ENCODE measurements at places on chromosomes 1 and 21.

DNA sequence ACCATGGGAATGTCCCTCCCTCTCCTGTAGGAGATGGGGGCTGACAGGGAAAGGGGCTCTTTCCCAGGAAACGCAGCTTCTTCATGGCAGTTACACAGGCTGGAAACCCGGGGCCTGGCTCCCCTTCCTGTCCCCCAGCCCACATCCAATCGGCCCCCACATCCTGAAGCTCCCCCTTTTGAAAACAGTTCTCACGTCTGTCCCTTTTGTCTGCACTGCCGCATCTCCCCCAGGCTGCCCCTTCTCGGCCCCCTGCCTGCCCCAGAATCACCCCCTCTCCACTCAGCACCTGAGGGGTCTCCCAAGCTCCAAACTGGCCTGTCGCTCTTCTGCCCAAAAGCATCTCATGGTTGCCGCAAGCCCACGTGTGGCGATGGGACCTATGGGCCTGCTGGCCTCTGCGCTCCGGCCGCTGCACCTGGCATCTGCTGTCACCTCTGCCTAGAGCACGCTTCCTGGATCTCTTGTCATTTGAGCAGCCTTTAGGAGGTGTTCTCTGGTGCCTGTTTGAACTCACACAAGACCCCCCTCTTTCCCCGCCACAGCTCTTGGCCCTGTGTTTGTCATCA is 867 bp downstream of the SLC1A7 start:
- DNase-seq, result no peak

- DNase-seq, result no peak
Observed at GRCh38 chr1:32071758-32072621, 749 bp upstream of the TMEM39B start.

DNA sequence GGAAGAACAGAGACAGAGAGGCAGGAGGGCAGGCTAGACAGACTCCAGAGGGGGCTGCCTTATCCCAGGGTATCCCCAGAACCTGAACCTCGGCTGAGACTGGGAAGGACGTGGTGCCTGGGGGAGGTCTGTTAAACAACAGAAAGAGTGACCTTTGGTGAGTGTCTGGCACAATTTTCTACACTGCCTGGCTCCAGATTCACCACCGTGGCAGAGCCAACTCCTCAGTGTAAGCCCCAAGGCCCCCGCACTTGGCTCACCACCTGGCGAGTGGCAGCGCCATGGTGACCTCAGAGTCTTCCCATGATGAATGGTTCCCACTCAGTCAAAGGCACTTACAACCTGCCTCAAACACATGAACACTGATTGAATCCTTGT is 6.5 kb downstream of the RD3 start:
- DNase-seq, result no peak

DNA sequence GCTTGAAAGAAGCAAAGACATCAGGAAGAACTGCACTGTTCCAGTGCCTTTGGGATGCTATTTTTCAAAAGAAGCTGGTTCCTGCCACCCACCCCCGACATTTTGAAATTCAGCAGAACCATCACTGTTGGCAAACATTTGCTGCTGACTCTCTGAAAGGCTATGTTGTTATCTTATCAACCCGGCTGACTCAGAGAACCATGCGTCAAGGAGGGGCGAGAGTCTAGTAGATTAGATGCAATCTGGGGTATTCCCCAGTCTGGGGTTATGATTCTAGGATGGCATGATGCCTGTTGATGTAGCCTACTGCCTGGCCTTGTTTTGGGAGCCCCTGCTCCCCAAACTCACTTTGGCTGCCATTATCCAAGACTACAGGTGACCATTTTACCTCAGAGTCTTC is 267.8 kb upstream of the RUNX1 start:
- DNase-seq, result no peak

GRCh38 chr1:32337855-32338636 is 2.0 kb upstream of the MARCKSL1 start:
- no peak for DNase-seq

- no peak for DNase-seq
Observed at GRCh38 chr1:203040513-203041275, 14.4 kb downstream of the PPFIA4 start.

GRCh38 chr1:93608187-93609109 is 73.2 kb downstream of the BCAR3 start:
- no peak for DNase-seq

DNA sequence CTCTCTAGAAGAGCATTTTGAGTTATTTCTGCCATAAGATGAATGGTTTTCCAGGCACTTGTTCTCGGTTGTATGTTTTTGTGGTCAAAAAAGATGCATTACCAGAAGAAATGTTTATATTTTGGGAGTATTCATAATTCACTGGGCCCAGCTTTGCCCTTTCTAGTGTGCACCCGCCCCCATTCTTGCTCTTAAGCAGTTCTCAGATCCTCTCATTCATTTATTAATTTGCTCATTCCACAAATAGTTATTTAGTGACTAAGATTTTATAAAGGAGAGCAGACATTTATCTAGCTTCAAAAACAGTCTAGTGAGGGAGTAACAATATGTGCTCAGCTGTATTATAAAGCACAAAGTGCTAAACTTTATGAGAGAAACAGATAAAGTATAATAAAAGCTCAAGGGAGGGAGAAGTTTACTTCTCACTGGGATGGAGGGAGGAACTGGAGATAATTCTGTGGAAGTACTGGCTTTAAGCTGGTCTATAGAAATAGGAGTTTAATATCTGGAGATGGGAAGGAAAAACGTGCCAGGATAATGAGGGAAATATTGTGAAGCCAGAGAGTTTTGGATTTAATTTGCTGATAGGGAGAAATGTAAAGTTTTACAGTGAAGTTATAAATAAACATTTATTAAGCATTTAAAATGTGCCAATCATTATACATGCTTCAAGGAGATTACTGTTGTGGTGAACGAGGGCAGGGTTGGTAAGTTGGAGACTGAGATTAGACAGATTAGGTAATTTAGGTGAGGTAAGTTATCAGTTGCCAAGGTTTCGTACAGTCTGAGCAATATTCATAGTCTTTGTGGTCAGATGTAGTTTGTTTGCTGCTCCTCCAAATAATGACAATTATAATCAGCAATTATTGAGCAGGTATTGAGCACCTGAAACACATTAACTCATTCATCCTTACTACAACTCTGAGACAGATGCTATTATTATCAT is 9.1 kb upstream of the MACF1 start:
- no peak for DNase-seq

DNA sequence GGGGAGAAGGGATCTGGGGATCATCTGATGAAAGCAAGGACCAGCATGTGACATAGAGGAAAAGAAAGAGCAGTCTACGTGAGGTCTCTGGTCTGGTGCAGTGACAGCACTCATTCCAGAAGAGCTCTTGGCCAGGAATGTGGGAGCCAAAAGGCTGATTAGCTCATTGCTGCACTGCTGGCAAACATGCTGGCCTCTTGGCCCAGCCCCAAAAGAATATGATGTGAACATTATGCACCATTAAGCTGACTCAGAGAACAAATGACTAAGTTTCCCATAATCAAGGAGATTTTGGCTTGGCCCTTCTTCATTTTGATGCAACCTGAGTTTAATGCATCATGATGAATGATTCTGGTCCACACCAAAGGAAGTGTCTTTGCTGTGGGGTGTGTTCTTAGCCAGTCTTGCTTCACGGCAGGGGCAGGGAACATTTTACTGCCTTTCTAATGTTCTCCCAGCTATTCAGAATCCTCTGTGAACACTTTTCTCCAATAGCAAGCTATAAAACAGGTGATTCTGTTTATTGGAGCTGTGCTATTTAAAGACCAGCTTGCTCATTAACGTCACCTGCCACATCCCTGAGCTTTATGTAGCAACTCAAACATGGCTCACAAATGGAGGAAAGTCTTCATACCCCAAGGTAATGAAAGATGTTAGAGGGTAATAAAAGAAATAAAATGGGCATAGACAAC is 55.1 kb downstream of the PCBP3 start:
- DNase-seq, result no peak

DNA sequence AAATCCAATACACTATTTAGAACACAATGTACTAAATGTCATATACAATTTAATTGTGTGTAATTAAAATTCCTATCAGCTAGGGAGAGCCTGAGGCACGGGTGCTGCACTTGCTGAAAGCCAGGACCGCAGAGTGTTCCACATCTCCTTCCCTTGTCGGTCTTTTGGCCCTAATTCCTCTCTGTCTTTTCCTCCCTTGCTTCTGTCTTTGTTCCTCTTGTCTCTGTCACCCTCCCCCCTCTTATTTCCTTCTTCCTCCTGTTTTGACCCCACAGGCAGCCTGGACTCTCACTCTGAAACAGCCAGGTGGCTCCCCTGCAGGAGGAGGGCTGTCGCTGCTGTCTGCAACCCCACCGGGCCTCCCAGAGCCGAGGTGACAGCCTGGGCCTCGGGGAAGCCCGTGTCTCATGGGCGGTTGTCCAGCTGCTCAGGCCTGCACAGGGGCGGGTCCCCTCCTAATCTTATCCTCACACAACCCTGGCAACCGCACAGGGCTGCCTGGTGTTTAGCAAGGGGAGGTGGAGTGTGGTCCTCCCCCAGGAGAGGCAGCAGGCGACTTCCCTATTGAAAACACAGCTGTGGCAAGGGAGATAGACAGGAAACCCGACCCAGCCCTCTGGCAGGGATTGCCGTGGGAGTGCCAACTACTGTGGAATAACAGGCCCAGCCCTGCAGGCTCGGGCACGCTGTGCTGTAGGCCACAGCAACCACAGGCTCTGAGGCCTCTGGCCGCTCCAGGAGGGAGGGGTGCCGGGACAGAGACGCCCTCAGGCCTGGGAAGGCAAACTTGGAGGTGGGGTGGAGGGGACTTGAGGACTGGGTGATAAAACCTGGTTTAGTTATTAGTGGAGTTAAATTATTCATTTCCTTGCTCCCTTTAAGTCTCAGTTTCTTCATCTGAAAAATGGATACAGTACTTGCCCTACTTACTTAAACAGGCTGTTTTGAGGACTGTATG is 68.8 kb upstream of the WDR26 start:
- no peak for DNase-seq

- DNase-seq, result no peak
Observed at GRCh38 chr1:95232646-95233318, 1.2 kb upstream of the RWDD3 start.

DNA sequence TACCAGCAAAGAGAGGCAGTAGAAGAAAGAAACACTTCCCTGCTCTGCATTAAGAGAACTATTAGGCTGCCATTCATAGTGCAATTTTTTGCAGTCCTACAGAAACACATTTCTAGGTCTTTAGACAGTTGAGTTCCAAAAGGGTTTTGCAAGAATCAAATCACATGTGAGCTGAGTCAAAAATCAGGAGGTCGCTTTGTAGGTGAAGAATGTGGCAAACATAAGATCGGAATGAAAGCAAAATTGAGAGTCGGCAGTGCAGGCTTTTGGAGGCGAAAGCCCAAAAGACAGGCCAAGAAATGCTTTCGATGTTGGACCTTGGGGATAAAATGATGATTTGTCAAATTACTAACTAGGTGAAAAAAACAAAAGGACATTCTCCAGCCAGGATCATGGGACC is 213.5 kb upstream of the NRIP1 start:
- DNase-seq, result no peak

- DNase-seq, result no peak
Observed at GRCh38 chr1:111992476-111992875, 3.0 kb upstream of the KCND3 start.

Data from cortex of kidney (tissue), 1 donor.